ENCODE measurements at places on chromosomes 5 and 9. TPM values are rescaled to one million over a fixed set of nuclear protein-coding genes. Genes with fewer than 3 reads are reported as not detected.

BARHL1 gene
- total RNA-seq: not detected

ARHGEF39 gene
- total RNA-seq: 3.9 TPM

HEMGN gene
- 16.9 TPM for total RNA-seq

RMI1 gene
- total RNA-seq: 7.9 TPM

PAEP gene
- total RNA-seq: 0.38 TPM

C1QTNF2 gene
- 0.61 TPM for total RNA-seq

- no peak for DNase-seq
Measured at GRCh38 chr5:177367323-177367848, 9.7 kb downstream of the RGS14 start.

Measured in thymus (tissue), 14 donors.